ENCODE measurements at places on chromosomes 1 and 21. TPM values are rescaled to one million over a fixed set of nuclear protein-coding genes. Genes with fewer than 3 reads are reported as not detected.

FMO2 gene
- not detected for total RNA-seq

ANGPTL3 gene
- not detected for total RNA-seq

GSTM5 gene
- 2.4 TPM for total RNA-seq

SMCP gene
- not detected for total RNA-seq

DIRAS3 gene
- total RNA-seq, result 4.8 TPM

OR2AK2 gene
- not detected for total RNA-seq

ZSWIM5 gene
- 1.1 TPM for total RNA-seq

RAP1GAP gene
- 0.97 TPM for total RNA-seq

- H3K36me3 ChIP-seq, result no peaks in the 10 kb centered on the region
- H3K27ac ChIP-seq, result peak overlapping the region; percentile 63
- H3K4me1 ChIP-seq, result peaks cover 46% of the 10 kb centered on the region
- peak; percentile 63 for DNase-seq
Measured at GRCh38 chr1:27575840-27576331, 28.1 kb downstream of the AHDC1 start.

DNA sequence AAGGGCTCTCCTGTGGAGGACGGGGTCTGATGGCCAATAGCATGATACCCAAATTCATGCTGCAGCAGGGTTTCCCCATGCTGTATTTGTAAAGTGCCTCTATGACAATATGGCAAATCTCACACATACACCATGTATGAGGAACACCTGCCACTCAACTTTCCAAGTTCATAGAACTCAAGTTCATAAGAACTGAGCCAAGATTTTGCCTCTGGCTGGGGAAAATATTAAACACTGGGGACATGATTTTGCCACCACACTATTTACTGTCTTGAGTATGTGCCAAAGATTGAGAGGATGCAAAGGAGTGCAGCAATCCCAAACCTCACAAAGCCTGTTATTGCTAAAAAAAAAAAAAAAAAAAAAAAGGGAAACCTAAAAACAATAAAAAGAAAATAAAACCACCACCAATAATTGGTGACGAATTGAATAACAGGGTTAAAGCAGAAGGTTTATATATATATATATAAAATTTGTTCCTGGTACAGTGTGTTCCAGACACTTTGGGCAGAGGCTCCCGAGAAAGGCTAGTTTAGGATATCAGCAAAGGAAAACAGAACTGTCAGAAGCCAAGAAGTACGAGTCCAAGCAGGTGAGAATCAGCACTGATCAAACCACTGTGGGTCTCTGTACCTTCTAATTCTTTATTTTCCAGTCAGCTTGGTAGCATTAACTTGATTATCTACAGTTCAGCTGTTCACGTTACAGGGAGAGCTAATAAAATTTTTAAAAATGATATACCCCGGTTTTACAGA is 24.3 kb downstream of the ZBTB21 start:
- no peaks in the 10 kb centered on the region for H3K27me3 ChIP-seq
- no peak for DNase-seq
- no peaks in the 10 kb centered on the region for H3K4me1 ChIP-seq
- H3K4me3 ChIP-seq, result no peak overlapping the region
- no peak overlapping the region for H3K27ac ChIP-seq

- H3K36me3 ChIP-seq, result no peaks in the 10 kb centered on the region
- H3K4me3 ChIP-seq, result no peak overlapping the region
- DNase-seq, result no peak
- peaks cover 10% of the 10 kb centered on the region for H3K4me1 ChIP-seq
- H3K27me3 ChIP-seq, result no peaks in the 10 kb centered on the region
Measured at GRCh38 chr1:247212627-247213617, 41.1 kb upstream of the ZNF124 start.

DNA sequence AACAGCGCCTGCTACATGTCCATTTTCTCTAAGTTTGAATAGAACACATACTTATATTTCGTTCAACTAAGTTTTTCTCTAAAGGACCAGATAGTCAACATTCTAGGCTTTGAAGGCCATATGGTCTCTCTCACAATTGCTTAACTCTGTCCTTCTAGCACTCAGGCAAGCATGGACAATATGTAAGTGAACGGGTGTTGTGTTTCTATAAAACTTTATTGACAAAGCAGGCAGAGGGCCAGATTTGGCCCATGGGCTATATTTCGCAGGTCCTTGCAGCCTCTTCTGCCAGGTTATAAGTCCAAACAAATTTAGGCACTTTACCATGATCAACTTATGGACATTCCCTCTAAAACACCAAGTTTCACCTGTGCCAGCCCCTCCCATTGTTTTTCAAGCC is 21.1 kb downstream of the KLHDC7A start:
- DNase-seq, result no peak
- no peaks in the 10 kb centered on the region for H3K36me3 ChIP-seq
- no peaks in the 10 kb centered on the region for H3K27me3 ChIP-seq
- no peaks in the 10 kb centered on the region for H3K4me1 ChIP-seq
- no peak overlapping the region for H3K4me3 ChIP-seq

DNA sequence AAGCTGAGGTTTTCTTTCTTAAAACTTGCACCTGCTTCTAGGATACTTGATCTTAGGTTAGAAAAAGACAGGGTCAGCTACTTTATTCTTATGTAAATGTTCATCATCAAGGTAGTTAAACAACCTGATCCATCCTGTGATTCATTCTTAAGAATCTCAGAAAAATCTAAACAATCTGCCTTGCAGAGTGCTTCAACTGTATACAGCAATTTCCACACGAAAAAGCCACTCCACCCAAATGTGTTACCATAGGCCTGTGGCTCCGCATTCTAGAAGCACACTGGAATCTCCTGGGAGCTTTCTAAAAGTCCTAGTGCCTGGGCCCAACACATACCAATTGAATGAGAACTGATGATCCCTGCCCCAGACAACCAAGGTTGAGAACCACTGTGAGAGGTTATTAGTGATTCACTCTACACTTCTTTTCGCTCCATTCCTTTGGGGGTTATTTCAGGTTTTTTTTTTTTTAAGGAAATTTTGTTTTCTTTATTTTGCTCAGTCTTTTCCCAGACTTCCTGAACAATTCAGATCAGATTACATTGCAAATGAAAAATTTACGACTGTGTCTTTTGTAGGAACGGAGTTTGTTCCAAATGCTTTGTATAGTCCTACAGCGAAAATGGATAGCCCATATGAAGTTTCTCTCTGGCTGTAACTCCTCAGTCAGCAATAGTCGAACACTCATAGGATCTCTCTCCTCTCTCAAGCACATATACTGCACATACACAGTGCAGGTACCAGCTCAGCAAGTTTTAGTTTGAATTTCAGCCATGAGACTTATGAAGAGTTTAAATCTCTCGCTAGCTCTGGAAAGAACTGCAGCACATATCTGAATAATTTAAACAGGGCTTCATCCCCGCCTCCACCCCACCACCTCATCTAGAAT is 16.1 kb downstream of the SMYD2 start:
- H3K4me3 ChIP-seq, result peak overlapping the region; percentile 23
- H3K4me1 ChIP-seq, result peaks cover 28% of the 10 kb centered on the region
- peak; percentile 90 for DNase-seq
- H3K36me3 ChIP-seq, result no peaks in the 10 kb centered on the region
- peak overlapping the region; percentile 60 for H3K27ac ChIP-seq
- no peaks in the 10 kb centered on the region for H3K27me3 ChIP-seq

GRCh38 chr1:27623327-27624212 is 11.4 kb downstream of the FGR start:
- no peaks in the 10 kb centered on the region for H3K4me1 ChIP-seq
- no peaks in the 10 kb centered on the region for H3K36me3 ChIP-seq
- H3K4me3 ChIP-seq, result no peak overlapping the region
- no peaks in the 10 kb centered on the region for H3K27me3 ChIP-seq
- no peak overlapping the region for H3K27ac ChIP-seq
- DNase-seq, result no peak

DNA sequence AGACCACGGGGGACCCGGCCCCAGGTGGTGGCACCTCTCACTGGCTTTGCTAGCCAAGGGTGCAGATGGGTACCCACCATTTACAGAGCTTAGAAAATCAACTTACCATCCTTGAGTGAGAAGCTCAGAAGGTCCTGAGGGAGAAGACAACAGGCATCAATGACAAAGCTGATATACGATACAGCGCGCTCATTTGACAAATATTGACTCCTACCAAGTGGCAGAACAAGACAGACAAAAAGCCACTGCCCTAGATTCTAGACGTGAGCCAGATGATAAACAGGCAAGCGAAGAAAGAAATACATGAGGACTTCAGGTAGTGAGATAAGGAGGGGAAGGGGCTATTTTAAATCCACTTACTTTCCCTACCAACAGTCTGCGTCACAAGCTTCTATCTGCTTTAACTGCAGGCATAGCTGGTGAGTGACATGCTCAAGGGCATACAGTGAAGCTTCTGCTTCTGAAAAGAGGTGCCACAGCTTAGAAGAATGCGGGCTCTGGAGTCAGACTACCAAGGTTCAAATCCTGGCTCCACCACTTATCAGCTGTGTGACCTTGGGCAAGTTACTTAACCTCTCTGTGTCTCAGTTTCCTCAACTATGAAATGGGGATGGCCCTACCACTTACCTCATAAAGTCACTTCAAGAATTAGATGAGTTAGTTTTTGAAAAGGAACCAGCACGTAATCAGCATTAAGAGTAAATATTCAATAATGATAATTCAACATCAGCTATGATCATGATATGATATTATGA is 29.1 kb downstream of the TMCO4 start:
- H3K4me3 ChIP-seq, result no peak overlapping the region
- H3K27ac ChIP-seq, result no peak overlapping the region
- peaks cover 10% of the 10 kb centered on the region for H3K4me1 ChIP-seq
- H3K27me3 ChIP-seq, result no peaks in the 10 kb centered on the region
- DNase-seq, result no peak
- no peaks in the 10 kb centered on the region for H3K36me3 ChIP-seq

DNA sequence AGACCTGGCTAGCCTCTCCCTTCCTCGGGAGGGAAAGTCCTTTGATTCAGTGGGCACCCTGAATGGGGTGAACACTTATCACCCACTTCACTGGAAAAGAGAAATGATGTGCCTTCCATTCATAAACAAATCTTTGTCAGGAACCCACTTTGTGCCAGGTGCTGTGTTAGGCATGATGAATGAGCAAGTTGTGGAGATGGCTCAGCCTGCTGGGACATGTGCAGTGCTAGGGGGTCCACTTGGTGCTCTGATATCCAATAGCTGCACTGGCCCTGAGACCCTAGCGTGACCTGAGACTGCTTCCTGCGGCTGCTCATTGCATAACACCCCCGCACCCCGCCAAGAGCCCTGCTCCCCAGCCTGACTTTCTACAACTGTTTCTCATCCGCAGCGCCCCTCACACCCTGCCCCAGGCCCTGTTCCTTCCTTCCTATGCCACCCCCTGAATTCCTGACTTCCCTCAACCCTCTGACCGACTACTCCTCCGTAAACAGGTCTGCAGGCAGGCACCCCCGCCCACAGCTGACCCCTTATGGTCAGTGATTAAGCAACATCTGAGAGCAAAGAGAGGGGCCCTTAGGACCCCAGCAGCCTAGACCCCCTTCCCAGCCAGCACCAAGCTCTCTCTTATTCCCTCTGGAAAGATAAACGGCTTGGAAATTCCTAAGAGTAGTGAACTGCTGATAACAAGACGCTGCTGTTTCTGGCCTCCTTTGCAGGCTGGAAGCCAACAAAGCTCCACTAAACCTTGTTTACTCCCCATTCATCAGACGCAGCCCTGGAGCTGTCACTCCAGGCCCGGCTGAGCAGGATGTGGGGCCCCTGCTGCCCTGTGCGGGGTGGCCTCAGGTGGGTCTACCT is 12.9 kb downstream of the CSRP1 start:
- no peak for DNase-seq
- no peaks in the 10 kb centered on the region for H3K27me3 ChIP-seq
- H3K4me1 ChIP-seq, result peaks cover 48% of the 10 kb centered on the region

- H3K36me3 ChIP-seq, result no peaks in the 10 kb centered on the region
- H3K4me1 ChIP-seq, result no peaks in the 10 kb centered on the region
- no peak overlapping the region for H3K4me3 ChIP-seq
- DNase-seq, result no peak
- peaks cover 28% of the 10 kb centered on the region for H3K27me3 ChIP-seq
Measured at GRCh38 chr1:159185121-159185520, 13.7 kb downstream of the CADM3 start.

GRCh38 chr21:33121715-33122475 is 52.0 kb downstream of the OLIG1 start:
- H3K4me3 ChIP-seq, result no peak overlapping the region
- H3K27ac ChIP-seq, result no peak overlapping the region
- H3K4me1 ChIP-seq, result no peaks in the 10 kb centered on the region
- H3K27me3 ChIP-seq, result peaks cover 48% of the 10 kb centered on the region

- no peak overlapping the region for H3K4me3 ChIP-seq
- peaks cover 7% of the 10 kb centered on the region for H3K4me1 ChIP-seq
- no peak for DNase-seq
- no peaks in the 10 kb centered on the region for H3K27me3 ChIP-seq
- no peaks in the 10 kb centered on the region for H3K36me3 ChIP-seq
Measured at GRCh38 chr1:58769809-58770320, 14.0 kb downstream of the JUN start.
